Stimulated activated CD4-positive, alpha-beta T cell treated with anti-CD3 and anti-CD28 coated beads, Interleukin-12 subunit alpha, Interleukin-12 subunit beta, amount 100 ng/mL, for 24 hours (primary cell): ENCODE measurements at places on chromosomes 7 and 10.

GRCh38 chr10:20893297-20893696 is 3.8 kb downstream of the NEBL start:
- DNase-seq: no peak

GRCh38 chr7:117683430-117684175 is 189.6 kb downstream of the CTTNBP2 start:
- no peak for DNase-seq

DNA sequence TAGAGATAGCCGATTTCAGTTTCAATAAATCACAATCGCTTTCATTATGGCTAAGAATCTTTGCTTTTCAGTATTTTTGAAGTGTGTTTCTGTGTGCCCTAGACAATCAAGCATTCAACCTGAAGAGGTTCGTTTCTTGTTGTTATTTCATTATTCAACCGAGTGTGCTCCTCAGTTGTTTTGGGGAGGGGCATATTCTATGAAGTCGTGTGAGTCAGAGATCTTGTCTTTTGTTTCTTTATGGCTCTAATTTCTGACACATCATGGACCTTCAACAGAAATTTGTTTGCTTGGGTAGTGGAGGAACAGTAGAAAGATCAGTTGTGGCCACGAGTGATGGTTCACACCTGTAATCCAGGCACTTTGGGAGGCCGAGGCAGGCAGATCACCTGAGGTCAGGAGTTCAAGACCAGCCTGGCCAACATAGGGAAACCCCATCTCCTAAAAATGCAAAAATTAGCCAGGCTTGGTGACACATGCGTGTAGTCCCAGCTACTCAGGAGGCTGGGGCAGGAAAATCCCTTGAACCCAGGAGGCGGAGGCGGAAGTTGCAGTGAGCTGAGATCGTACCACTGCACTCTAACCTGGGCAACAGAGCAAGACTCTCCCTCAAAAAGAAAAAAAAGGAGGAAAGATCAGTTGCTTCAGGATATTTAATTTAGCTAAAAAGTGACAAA is 38.3 kb downstream of the C1QL3 start:
- no peak for DNase-seq

GRCh38 chr7:47260270-47260669 is 321.6 kb downstream of the TNS3 start:
- no peak for DNase-seq

GRCh38 chr10:71844084-71844483 is 7.0 kb downstream of the PSAP start:
- DNase-seq: no peak

GRCh38 chr10:62769574-62770242 is 34.8 kb upstream of the ADO start:
- no peak for DNase-seq

DNA sequence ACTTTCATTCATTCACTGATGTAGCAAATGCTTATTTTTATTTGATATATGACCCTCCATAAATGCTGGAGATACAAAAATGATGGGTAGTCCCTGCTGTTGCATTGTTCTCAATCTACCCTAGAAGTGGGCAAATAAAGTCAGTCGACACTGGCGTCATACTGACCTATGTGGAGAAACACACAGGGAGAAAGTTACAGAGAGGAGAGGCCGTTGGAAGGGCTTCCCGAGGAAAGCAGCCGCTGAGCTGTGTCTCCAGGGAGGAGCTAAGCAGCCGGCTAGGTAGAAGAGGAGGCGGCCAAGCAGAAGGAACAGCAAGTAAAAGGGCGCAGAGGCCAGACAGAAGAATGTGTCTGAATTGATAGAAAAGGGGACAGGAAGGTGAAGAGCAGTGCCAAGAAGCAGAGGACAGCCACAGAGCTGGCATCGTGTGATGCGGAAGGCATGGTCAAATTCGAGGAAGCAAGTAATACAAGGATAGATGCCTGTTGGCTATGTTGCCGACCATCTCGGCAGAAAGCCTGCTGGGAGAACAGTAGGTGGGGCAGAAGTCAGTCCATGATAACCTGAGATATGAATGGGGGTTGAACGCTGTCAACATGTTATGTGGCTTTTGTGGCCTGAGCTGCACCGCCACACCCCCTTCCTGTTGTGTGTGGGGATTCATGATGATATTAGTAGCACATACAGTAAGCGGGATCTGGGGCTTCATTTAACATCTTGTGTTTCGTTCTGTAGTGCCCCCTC is 25.9 kb downstream of the ST8SIA6 start:
- DNase-seq: no peak

DNA sequence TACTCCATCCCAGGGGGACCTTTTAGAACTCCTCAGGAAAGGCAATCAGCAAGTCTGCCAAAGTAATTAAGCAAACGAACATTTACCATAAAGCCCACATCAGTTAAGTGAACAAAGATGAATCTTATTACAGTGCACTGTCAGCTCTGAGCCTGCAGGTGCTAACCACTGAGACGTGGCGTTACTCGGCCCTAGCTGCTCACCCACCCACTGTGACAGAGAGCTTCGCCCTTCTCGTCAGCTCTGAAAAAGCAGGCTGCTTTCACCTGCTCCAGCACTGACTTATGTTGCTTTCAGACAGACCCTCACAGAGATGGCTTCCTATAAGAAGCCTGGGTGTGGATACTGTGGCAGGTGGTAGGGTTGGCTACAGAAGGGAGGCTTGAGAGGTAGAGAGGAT is 57.7 kb upstream of the KCNIP2 start:
- no peak for DNase-seq

DNA sequence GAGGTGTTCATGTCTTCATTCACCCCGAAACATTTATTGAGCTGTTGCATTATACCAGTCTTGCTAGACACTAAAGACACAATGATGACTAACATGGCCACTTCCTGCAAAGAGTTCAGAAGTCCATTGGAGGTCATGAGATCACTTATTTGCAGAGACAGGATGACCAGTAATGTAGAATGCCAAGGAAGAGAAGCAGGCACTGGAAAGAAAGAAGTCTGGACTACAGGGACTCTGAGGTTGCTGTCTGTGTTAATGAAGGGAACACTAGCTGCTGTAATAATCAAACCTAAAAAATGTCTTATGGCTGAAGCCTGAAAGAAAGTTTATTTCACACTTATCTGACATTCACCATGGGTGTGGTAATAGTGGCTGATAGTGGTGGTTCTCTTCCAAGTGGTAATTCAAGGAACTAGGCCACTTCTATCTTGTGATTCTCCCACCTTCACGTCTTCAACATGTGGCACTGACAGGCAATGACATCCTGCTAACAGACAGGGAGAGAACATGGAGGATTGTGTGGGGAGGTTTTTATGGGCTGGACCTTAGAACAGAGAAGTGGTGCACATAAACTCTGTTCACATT is 89.2 kb upstream of the MKLN1 start:
- DNase-seq: no peak

DNA sequence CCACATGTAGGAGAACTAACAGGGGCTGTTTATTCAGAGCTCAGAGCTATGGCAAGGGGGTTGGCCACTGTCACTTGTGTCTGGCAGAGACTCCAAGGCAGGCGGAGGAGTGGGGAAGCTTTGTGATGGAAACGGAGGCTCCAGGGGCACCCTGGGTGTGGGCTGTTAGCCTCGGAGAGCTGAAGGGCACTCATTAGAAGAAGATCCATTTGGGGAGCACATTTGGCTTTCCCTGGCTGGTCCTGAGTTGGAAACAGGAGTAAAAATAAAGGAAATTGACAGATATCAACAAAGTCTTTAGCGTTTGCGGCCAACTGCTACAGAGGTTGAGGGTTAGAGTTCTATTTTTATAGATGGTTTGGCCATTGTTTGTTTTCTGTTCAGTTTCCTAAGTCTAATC is 288.3 kb upstream of the MKI67 start:
- no peak for DNase-seq

- DNase-seq: no peak
Measured at GRCh38 chr7:72053292-72053691, 358.8 kb downstream of the CALN1 start.

DNA sequence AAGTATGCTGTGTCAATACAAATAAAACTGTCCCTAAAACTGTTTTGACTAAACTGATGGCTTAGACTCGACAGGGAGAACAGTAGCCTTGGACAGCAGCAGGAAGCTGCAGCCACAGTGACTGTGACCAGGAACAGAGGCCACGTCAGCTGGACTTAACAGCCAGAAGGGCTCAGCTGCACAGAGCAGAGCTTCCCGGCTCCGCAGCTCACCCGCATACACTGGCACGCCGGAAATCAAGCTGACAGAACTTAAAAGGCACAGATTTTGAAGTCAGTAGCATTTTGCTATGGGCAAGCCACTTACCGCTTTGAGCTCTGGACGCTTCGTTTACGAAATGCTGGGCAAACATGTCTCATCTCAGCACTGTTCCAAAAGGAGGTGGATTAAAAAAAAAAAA is 769.7 kb upstream of the AUTS2 start:
- DNase-seq: no peak

- no peak for DNase-seq
Measured at GRCh38 chr10:119353421-119353820, 146.1 kb downstream of the GRK5 start.

DNA sequence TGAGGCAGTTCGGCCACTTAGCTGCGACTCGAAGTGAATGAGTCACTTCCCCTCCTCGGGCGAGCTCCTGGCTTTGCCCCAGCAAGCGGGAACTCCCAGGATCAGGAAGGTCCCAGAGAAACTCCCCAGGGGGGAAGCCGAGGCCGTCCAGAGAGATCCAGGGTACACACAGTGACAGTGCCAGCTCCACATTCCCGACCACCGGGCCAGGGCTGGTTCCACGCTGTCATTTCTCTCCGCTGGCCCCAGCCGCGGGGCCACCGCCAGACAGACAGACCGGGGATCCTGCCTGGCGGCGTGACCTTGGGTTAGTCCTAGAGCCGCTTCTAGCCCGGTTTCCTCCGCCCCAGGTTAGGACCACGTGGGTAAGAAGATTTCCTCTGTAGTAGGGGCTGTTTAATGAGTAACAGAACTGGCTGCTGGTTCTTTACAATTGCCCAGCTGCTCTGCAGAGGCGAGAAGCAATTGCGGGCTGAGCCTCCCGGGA is 463 bp upstream of the UPP1 start:
- no peak for DNase-seq

DNA sequence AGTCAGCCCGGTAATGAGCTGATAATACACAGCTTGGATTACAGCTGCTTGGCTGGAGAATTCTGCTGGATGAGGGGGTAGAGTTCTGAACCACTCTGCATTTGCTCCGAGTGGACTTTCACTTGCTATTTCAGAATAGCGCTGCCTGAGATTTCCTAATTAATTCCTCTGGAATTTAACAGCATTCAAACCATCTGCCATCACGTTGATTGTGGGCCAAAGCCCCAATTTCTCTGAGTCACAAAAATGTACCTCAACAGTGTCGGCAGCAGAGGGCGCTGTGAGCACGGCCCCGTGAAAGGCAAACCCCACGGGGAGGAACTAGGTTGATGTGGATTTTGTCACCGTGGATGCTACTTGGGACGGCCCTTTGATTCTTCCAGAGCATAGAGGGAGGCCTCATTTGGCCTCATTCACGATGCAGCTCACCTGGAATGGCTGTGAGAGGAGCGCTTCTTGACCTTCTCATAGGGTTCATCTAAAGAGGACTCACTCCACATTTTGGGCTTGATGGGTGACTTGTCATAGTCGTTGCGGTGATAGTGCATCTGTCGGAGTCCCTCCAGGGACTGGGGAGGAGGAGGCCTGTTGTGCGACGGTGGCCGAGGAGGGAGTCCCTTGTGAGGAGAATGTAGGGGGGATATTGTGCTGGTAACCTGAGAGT is 73.3 kb downstream of the PRPF18 start:
- DNase-seq: peak; percentile 56

GRCh38 chr10:127612-128432 is 7.4 kb upstream of the ZMYND11 start:
- peak; percentile 20 for DNase-seq

GRCh38 chr7:47183862-47184590 is 397.9 kb downstream of the TNS3 start:
- DNase-seq: no peak

DNA sequence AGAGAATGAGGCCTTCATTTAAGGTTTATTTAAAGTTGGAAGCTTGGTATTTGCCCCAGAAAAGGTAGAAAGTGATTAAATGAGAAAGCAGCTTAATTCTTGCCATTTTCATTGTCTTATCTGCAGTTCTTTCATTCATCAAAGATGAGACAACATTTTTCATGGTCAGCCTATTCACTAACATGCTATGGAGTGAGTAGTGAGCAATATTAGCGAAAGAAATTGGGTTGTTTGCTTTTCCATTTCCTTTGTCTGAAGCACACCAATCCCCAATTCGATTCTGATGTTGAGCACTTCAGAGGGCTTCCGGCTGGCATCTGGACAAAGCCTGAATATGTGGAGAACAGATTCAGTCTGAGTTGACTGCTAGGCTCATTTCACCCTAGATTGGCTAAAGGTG is 317.2 kb downstream of the BBS9 start:
- no peak for DNase-seq

- DNase-seq: no peak
Measured at GRCh38 chr10:74077416-74077815, 73.2 kb downstream of the AP3M1 start.

GRCh38 chr7:66170309-66171231 is 34.6 kb upstream of the TPST1 start:
- DNase-seq: no peak

DNA sequence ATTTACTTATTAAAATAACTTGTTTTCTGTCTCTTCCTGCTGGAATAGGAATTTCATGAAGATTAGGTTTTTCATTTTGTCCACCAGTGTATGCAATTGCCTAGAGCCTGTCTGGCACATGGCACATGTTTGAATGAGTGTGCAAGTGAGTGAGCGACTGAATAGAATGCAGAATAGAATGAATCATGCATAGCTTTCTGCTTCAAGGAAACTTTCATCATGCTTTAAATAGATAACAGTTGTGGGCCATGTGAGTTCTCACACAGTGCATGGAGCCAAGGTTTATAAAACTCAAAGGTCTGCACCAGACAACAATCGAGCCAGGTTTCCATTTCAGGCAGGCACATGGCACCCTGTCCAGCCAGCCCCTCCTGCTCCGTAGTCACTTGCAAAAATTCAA is 74.2 kb upstream of the HECW1 start:
- no peak for DNase-seq

DNA sequence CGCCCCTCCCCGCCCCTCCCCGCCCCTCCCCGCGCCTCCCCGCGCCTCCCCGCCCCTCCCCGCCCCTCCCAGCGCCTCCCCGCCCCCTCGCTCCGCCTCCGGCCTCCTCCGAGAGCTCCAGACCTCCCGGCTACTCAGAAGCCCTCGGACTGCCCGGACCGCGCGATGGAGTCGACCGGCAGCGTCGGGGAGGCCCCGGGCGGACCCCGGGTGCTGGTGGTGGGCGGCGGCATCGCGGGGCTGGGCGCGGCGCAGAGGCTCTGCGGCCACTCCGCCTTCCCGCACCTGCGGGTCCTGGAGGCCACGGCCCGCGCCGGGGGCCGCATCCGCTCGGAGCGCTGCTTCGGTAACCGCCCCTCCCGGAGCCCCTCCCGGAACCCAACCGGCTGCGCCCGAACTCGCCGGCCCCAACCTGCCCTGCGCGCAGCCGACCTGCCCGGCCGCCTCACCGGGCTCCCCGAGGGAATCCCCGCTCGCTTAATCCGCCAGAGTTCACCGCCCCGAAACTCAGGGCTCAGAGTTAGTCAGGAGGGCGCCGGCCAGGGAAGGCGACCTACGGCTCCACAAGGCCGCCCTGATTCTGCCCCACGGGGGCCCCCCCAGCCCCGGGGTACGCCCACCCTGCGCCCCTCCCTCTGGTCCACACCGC is at the start of gene PAOX:
Gene PAOX, plus strand, starts transcription at position 111 of the 649 bp plus-strand sequence. Its CDS starts 55 bp downstream, at position 166.
- DNase-seq: no peak
